ENCODE measurements at places on chromosomes 6 and 20.
A peak's percentile ranks its signal among the peaks of the same experiment; 100 is the strongest.

GRCh38 chr6:113077794-113078193 is 730.7 kb downstream of the RFPL4B start:
- DNase-seq = no peak

- DNase-seq = no peak
Measured at GRCh38 chr20:59144179-59144830, 19.3 kb upstream of the ZNF831 start.

DNA sequence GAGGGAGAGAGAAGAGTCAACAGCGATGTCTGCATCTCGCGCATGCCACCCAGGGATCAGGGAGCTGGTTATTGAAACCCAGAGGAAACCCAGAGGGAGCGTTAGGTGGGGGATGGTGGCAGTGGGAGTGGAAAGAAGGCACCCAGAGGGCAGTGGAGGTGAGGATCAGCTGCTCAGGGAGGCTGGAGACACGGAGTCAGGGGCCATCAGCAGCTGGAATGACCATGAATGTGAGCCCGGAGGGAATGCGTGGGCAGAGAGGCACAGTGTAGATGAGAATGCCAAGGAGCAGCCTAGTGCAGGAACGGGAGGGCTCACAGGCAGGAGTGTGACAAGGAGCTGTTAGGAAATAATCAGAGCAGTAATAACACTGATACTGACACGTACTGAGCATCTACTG is 36.2 kb downstream of the RSPO4 start:
- DNase-seq = no peak

DNA sequence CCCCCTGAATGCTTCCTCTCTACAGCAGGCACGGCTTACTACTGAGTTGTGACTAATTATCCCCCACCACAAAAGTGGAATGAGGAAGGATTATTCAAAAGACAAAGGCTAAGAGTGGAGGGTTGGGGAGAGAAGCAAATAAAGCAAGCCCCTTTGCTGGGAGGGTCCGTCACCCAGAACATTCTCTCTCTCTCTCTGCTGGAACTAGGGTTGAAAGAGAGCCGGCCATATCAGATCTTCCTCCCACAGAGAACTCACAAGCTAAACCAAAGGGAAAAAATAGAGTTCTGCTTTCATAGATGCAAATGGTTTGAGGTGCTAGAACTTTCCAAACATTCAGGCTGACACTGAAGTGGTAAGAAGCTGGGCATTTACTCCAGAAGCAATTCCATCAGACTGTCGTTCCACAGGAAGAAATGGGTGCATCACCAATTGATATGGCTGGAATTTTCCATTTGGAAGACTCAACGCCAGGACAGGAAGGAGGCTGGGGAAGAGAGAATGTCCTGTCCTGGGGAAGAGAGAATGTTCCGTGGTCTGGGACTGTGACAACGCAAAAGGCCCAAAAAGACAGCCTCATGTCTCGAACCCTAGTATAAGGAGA is 7.9 kb downstream of the ZMYND8 start:
- no peak for DNase-seq

- no peak for DNase-seq
Measured at GRCh38 chr6:2531426-2532215, 219.1 kb downstream of the MYLK4 start.

DNA sequence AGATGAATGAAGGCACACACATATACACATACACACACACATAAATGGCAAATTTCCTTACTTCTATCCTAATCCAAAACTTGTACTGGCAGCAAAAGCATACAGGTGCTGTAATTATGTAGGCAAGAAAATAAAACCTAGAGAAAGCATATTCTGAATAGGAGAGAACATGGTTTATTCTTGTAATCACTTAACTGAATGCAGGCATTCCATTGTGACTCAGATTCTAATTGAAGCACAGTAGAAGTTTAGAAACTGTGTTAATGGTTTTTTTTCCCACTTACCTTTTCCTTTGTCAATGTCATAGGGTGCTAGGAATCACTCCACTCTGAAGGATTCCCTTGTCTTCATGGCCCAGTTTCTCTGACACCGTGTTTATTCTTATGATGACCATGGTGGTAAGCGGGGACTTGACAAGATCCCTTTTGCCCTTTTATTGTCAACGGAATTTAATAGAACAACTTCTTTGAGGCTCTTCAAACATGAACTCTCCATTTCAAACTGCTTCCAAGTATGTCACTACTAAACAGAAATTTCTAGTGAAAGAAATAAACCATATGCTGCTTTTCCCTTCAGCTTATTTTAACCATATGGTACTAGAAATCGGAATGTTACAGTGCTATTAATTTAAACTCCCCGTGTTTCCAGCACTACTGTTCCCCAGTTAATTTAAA is 164.2 kb downstream of the OGFRL1 start:
- no peak for DNase-seq

DNA sequence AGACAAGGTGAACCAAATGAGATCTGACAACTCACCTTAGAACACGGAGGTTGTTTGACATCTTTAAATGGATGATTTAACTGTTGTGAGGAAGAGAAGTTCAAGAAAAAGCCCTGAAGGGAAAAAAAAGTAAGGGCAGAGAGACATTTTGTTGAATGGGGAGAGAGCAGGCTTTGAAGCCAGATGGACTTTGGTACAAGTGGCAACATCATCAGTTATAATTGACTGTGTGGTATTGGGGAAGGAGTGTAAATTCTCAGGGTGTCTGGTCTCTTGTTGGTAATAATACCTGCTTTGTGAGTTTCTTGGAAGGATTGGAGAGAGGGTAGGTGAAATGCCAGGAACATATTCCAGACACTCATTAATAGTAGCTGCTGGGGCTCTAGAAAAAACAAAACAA is 21.6 kb downstream of the OGFRL1 start:
- no peak for DNase-seq

DNA sequence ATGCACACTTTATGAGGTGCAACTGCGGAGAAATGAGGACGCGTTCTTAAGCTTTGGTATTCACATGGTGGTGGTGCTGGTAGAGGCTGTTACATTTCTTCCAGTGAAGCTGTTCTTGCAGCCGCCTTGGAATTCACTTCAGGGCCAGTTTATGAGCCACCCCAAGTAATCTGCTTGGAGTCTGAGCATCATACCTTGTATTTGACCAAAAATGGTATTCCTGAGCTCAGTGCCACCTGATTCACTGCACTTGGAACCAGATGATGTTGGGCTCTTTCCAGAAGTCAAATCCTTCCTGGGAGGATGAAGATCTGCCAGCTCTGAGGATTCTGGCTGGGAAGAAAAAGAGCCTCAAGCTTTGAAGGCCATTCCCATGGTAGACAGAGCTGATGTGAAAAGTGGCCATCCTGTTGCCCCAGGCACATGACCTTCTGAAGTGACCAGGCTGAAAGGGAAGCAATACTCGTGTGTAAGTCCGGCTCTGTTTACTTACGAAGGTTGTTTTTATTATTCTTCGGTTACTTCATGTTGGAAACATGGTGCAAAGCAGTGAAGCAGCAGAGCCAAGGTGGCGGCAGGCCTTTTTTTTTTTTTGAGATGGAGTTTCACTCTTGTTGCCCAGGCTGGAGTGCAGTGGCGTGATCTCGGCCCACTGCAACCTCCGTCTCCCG is 7.7 kb downstream of the MANBAL start:
- DNase-seq = no peak

DNA sequence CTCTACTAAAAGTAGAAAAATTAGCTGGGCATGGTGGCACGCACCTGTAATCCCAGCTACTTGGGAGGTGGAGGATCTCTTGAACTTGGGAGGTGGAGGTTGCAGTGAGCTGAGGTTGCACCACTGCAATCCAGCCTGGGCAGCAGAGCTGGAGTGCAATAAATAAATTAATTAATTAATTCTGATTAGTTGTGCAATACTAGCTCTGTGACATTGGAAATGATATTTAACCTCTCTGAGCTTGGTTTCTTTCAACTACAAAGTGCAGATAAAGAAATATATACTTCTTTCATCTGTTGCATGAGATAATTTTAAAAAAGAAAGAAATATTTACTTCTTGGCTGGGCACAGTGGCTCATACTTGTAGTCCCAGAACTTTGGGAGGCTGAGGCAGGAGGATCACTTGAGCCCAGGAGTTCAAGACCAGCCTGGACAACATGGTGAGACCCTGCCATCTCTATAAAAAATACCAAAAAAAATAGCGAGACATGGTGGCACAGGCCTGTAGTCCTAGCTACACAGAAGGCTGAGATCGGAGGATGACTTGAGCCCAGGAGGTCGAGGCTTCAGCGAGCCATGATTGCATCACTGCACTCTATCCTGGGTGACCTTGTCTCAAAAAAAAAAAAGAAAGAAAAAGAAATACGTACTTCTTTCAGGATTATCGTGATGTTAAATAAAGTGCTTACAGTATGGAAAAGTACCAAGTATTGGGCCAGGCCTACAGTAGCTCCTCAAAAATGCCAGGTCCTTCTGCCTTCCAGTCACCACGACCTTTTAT is 15.6 kb upstream of the TBCC start:
- DNase-seq = no peak

- DNase-seq = peak; percentile 78
Measured at GRCh38 chr6:12751694-12752325, 35.2 kb downstream of the PHACTR1 start.

DNA sequence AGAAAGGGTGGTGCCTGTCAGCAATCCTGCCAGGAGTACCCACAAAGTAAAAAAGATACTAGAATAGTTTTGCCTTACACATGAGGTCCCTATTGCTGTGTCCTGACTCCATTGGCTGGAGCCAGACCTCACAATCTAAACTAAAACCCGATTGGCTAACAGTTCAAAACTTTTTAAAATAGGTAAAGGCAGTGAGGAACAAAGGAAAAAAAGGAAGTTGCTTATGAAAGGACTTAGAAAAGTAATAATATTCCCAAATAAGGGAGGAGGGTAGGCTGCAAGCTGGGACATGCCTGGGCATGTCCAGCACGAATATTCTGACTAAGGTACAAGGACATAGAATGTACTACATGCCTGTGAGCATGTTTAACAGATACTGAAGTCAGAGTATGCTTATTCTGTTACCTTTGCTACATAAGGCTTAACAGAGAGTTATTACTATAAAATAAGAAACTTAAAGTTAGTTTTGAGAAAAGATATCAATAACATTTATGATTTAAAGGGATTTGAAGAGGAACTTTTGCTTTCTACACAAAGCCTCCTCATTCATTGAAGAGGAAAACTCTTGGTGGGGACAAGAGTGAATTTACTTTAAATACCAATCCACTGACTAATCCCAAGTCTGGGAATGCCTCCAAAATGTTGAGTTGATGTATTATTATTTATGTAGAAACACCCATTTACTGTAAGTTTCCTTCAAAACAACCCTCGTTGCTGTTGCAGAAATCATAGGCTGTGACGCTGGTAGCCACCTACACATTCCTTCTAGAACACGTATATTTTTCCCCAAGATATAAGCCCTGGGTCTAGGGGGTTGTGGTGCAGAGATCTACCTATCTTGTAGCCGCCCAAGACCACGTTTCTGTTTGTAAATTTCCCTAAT is 8.2 kb upstream of the MTHFD1L start:
- no peak for DNase-seq

DNA sequence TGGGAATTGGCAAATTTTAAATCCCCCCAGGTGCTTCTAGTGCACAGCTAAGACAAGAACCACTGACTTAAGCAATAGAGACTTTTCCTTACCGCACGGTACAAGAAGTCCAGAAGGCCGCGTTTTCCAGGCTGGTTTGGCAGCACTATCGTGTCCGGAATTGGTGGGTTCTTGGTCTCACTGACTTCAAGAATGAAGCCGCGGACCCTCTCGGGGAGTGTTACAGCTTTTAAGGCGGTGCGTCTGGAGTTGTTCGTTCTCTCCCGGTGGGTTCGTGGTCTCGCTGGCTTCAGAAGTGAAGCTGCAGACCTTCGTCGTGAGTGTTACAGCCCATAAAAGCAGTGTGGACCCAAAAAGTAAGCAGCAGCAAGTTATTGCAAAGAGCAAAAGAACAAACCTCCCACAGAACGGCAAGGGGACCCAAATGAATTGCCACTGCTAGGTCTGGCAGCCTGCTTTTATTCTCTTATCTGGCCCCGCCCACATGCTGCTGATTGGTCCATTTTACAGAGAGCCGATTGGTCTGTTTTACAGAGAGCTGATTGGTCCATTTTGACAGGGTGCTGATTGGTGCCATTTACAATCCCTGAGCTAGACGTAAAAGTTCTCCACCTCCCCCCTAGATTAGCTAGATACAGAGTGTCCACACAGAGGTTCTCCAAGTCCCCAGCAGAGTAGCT is 264.5 kb downstream of the PREX1 start:
- no peak for DNase-seq

DNA sequence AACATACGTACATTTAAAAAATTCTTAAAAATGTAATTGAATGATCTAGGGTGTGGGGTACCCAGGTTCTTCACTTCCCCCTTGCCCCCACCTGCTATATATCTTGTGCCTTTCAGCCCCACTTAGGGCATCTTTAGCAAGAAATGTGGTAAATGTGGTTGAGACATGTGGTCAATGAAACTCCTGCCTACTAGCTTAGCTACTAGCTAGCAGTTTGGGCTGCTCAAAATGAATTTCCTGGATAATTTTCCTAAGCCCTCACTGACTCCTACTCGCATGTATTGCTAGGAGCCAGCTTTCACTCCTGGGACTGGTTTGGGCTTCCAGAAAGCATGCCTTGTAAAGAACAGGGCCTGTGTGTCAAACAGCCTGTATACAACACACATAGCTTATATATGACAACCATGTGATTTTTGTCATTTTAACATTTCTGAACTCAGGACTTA is 257.3 kb downstream of the ATXN1 start:
- DNase-seq = no peak

DNA sequence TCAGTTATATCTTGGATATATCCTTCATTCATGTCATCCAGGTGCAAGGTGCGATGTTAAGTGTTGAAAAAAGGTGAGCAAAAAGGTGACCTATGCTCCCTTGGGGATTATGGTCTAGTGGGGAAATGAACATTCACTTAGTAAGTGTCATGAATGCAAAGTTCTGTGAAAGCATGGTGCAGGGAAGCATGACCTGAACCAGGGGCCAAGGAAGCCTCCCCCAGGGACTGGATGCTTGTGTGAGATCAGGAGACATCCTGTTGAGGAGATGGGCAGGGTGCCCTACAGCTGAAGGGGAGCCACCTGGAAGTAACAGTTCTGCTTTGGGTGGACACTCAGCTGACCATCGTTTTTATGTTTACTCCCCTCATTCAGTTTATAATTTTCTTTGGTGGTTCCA is 179.5 kb downstream of the SYNDIG1 start:
- no peak for DNase-seq

GRCh38 chr6:2971420-2972218 is at the start of gene SERPINB6:
Gene SERPINB6, minus strand, starts transcription at chr6:2971567. Its CDS starts 12,235 bp downstream, at chr6:2959332.
- DNase-seq = peak; percentile 66

DNA sequence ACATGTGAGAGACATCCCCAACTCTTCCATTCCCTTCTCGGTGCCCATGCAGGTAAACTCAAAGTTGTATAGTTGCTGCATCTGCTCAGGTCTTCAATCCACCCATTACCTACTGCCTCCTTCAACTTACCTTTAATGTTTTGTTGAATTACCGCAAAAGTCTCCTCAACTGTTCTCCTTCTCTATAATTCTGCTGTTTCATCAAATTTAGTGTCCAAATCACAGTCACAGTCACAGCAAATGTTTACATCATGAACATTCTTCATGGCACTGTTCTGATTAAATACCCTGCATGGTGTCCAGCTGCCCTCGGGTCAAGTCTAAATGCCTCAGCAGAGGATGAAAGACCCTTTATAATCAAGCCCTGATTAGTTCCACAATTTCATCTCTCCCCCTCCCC is 130.1 kb downstream of the IPCEF1 start:
- no peak for DNase-seq

Data from ecto neural progenitor cell (in vitro differentiated cells).